ENCODE measurements at places on chromosomes 6 and 20.

DNA sequence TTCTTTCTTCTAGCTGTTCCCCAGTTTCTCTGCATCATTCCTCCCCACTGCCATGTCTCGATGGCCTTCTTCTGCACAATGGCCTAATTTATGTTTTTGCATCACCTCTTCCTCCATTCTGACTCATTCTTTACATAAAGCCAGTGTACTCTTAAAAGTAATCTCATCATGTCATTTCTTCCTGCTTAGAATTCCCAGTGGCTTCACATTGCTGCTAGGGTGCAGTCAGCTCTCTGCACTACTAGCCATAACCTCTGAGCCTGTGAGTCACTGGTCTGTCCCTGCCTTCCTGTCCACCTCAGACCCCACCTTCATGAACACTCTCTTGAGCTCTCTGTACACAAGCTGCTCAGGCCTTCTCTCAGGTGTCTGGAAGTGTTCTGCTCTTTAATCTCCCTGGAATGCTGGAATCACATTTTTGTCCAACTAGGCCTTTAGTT is 24.1 kb upstream of the TRIM27 start:
- no peak for DNase-seq

- no peak for DNase-seq
These were observed 59.0 kb upstream of the FAM184A start for GRCh38 chr6:119137194-119138072.

DNA sequence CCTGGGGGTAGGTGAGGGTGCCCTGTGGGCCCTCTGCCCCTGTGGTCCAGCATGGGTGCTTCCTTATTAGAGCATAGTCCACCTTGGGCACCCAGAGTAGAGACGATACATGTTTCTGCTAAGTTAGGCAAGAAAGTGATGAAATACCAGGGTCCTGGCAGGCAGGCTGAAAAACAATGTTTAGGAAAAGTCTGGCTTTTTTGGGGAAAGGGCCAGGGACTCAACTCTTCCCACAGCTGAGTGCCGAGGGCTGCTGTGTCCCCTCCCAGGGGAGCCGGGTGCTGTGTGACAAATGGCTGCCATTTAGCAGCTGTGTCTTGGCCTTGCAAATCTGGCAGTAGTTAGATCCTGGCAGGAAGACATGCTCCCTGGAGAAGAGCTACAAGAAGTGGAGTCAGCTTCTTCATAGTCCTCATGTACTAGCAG is 61.5 kb downstream of the RREB1 start:
- no peak for DNase-seq

DNA sequence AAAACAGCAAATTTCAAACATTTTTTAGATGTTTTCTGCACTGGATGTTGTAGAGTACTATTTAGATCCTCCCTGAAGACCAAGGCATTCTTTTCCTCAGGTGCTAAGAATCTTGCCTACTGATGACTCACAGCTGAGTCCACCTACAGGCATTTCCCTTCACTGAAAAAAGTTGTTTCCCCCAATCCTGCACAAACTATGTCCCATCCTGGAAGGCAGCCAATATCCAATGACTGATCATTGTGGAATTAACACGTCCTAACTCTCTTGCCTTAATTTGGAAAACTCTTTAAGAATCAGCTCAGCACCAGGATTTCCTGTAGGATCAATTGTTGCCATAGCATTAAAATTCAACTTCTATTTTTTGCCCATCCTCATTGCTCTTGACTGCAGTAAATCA is 268.4 kb upstream of the IRAK1BP1 start:
- DNase-seq: no peak

DNA sequence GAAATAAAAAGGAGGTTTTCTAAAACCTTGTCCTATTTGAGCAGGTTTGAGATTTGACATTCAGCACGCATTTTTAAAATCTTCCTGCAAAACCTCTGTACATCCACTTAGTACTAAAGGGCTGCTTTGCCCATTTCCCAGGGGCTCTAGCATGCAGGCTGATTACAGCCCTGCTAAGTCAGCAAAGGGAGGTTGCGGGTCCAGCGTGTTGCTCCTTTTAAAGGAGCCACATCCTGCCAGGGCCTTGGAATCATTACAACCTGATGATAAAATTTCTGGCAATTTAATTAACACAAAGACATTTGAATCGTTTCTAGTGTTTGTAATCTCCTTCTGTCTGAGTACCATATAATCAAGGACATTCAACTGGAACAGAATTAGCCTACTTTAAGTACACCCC is 455.1 kb upstream of the CITED2 start:
- no peak for DNase-seq

- no peak for DNase-seq
These were observed 38.4 kb downstream of the INSM1 start for GRCh38 chr20:20406306-20406705.

GRCh38 chr20:34883087-34883688 is 6.8 kb downstream of the ACSS2 start:
- no peak for DNase-seq

DNA sequence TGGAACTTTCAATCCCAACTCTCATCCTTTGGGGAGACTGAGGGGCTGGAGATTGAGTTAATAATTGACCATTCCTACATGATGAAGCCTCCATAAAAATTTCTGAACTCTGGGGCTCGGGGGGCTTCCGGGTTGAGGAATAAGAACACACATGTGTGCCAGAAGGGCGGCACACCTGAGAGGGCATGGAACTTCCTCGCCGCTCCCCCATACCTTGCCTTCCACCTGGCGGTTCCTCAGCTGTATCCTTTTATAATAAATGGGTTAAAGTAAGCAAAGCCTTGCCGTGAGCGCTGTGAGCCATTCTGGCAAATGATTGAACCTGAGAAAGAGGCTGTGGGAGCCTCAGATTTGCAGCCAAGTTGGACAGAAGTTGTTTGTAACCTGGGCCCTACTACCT is 164.8 kb downstream of the LY86 start:
- no peak for DNase-seq

DNA sequence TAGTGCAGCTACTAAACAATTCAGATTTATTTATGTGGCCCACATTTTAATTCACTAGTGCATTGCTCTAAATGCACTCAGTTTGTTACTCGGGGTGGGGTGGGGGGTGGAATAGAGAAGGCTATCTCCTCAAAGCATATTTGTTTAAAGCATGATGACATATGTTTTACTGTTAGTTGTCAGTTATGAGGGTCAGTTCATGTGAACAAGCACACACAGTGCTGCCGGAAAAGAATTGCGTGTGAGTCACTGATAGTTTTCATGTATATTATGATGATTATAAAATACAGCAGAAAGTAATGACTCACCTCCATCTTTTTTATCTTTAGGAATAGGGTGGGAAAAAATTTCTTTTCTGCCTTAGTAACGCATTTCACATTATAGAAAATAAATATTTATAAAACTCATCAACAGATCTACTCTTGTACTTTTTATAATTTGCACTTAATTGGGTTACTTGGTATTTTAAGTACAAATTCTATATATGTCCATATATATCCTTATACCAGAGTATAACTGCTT is 42.2 kb upstream of the STXBP5 start:
- no peak for DNase-seq

DNA sequence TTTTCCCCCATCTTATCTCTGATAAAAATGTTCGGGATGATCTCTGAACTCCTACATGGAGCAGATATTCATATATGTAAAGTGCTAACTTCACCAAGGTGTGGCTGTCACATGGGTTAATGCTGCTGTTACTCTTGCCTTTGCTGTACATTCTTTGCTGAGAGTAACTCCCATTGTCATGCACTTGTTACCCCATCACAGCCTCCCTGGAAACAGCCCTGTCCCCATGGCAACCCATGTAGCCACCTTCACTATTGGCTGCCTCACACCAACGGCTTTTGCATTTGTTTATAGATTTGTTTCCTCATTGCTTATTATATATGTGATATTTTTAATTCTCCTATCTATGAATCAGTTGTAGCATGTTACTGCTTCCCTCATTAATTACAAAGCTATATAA is 17.3 kb upstream of the IBTK start:
- no peak for DNase-seq

DNA sequence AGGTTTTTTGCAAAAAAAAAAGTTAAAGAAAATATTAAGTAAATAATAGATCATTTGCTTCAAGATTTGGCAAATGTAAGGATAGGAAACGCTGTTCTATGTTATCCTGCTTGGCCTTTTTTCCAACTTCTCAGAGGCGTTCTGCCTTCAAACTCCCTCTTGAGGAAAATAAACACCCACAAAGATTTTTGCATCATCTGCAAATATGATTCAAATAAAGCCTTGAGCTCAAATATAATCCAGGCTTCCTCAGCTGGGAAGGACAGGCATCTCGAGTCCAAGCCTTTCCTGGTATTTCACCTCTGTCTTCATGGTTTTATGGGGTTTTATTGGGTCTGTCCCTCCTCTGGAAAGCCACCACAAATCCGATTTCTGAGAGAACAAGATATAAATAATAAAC is 67.7 kb upstream of the PTPN1 start:
- no peak for DNase-seq

- DNase-seq: no peak
These were observed 27.8 kb upstream of the TMEM14A start for GRCh38 chr6:52643158-52643557.

DNA sequence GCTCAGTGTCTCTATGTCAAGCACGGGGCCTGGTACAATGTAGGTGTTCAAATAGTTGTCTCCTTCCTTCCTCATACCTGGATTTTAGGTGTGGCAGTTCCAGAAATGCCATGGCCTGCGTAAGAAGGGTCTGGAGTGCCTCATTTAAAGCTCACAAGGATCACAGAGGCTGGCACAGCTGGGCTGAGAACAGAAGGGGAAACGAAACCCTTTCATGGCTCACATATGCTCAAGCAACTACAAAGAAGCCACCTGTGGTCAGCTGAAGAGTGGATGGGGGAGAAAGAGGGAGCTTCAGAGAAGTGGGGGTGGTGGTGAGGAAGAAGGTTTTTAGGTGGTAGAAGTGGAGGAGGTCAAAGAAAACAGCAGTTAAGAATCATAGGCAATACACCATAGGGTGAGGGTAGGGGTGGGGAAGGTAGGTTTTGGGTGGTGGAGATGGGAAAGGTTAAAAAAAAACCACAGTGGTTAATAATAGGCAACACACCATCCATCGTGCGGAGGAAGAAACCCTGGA is 17.0 kb upstream of the TOP1 start:
- no peak for DNase-seq

DNA sequence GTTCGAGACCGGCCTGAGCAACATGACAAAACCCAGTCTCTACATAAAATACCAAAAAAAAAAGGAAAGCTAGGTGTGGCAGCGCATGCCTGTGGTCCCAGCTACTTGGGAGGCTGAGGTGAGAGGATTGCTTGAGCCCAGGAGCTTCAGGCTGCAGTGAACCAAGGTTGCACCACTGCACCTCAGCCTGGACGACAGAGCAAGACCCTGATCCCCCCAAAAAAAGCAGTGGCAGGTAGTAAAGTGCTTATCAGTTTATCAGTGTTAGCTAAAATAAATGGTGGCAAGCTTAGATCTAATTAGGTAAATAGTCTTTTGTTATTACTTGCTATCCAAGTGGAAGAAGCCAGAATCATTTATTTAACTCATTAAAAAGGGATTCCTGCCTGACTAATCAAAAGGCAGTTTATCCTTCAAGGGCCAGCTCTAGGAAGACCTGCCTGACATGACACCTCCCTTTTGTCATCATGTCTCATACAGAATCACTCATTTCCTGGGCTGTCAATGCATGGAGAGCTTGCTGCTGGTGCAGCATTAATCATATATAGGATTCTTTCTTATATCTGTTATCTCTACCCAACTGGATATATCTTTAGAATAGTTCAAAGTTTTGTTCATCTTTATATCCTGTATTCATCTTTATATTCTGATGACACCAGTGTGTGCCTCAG is 9.6 kb downstream of the DSTN start:
- DNase-seq: no peak

GRCh38 chr20:62893700-62894099 is 32.1 kb upstream of the TCFL5 start:
- DNase-seq: no peak

GRCh38 chr20:25317351-25318075 is 69.6 kb downstream of the PYGB start:
- no peak for DNase-seq

DNA sequence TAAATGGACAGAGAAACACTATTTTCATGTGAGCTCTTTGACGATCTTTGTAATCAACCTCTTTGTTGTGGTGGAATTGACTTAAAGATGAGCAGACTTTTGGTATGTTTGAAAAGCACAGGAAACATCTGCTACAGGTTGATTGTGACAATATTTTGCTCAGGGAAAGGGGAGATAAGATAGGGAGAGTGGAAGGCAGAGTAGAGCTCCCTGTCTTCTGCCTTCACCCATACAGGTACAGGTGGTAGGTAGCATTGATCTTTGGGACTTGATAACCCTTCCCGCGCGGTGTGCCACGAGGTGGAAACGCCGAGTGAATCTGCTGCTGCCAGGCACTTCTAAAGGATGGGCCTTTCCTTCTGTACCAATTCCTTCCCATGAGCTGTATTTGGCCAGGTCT is 183.6 kb downstream of the UTRN start:
- DNase-seq: peak; percentile 50

DNA sequence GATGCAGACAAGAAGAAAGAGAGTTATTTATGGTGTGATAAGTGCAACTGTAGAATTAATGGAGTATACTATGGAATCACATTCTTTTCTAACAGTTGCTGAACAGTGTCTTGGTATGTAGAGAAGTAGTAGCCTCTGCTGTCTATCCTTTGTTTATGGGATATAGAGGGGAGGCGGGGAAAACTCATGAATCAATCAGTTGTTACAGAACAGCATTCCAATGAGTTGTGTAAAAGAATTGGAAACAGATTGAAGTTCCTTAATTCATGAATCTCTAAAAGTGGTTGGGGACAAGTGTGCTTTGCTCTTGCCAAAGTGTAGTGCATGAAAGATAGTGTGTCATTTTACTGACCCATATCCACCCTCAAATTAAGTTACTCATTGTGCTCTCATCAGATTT is 77.7 kb downstream of the FLRT3 start:
- DNase-seq: no peak

- no peak for DNase-seq
These were observed 70.2 kb downstream of the TNFRSF21 start for GRCh38 chr6:47239546-47239945.

DNA sequence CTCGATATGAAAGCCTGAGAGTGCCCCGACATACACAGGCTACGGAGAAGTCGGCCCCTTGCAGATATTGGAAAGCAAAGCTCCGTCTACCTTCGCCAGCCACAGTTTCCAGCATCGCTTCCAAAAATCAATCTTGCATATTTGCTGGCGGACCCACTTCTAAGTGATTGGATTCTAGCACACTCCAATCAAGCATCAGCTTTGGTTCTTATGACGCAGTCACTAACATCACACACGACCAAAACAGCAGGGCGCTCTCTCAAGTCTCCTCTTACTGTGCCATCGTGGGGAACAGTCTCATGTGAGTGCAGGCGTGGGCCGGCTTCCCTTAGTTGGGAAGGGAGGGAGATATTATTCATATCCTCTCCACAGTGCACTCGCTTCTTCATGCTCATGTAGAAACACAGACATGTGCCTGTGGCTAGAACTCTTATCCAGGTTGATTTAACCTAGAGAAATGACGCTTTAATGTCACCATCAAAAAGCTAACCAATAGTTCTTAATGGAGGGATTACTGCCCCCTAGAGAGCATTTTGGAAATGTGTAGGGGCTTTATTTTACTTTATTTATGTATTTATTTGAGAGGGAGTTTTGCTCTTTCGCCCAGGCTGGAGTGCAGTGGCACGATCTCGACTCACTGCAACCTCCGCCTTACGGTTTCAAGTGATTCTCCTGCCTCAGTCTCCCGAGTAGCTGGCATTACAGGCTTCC is 229.8 kb downstream of the SOD2 start:
- no peak for DNase-seq

GRCh38 chr6:146423452-146423851 is 120.2 kb upstream of the RAB32 start:
- DNase-seq: no peak
